Cortex of kidney (tissue), 1 donor: ENCODE measurements at places on chromosomes 6 and 20.

GRCh38 chr20:45104786-45105185 lies 3.9 kb upstream of the KCNS1 start:
- DNase-seq: no peak

DNA sequence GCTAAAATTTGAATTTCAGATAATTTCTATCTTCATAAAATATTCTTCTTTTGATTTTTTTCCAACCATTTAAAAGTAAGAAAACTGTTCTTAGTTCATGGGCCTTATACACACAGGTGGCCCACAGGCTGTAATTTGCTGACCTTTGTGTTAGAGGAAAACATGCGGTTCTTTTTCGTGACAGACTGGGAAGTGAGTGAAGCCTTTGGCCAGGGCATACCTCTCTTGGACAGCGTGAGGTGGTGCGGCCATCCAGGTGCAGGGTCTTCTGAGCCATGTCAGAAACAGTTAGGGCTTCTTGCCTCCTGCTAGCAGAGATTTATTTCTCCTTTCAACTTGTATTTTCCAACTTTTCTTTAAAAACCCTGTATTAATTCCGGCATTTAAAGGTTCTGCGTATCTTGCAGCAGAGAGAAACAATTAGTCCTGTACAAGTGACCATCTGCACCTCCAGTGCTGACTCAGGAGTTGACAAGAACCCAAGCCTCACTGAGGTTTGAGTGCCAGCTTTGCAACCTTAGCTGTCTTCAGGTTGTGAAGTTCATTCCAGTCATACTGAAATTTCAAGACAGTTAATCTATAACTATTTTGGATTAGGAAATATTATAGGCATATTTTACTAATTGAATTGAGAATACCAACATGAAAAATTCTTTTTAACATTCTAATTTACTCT lies 177.8 kb downstream of the LY86 start:
- no peak for DNase-seq

DNA sequence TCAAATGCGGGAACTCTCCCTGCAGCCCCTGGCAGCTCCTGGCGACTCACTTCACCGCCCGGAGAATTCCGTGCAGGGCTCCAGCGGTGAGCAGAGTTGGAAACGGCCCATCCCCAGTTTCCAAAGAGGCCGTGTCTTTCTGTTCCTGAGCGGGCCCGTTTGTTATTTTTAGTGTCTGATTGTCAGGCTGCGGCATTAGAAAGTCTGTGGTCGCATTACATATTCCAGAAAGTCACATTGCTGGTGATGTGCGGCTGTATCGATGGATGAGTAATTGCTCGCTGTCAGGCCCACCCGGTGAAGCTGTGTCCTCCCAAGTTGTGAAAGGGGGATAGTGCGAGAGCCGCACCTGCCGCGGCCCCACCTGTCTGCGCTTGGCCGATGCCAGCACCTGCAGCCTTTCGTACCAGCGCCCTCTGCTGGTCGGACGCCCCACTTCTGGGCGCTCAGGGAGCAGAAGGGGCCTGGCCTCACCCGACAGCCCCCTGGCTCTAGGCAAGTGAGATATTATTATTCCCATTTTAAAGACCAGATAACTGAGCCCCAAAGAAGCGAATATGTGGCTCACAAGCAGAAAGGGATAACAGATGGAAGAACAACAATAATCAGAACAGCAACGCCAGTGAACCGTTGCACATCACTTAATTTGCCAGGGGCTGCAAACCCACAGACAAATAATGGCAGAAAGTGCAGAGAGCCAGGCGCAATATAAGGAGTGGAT lies 244.9 kb downstream of the TSHZ2 start:
- no peak for DNase-seq

GRCh38 chr20:43955750-43956191 lies 41.1 kb downstream of the TOX2 start:
- DNase-seq: no peak

- DNase-seq: no peak
Observed at GRCh38 chr6:56843476-56844349, 111.2 kb upstream of the BEND6 start.

- no peak for DNase-seq
Observed at GRCh38 chr20:11227602-11228001, 553.8 kb upstream of the JAG1 start.

DNA sequence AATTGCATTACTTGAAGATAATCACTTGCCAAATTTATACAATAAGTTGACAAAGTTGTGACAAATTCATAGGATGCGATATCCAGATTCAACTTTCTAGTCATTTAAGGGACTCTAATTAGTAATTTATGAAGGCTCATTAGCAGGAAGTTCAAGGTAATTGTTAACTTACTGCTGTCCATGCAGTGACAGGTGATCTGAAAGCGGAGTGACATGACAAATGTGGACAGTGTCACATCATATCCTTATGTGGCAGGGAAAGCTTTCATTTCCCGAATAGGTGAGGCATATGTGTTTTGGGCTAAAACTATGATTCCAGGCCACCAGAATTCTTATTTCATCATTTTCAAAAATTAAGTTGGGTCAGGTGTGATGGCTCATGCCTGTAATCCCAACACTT lies 115.9 kb upstream of the BMP2 start:
- no peak for DNase-seq

DNA sequence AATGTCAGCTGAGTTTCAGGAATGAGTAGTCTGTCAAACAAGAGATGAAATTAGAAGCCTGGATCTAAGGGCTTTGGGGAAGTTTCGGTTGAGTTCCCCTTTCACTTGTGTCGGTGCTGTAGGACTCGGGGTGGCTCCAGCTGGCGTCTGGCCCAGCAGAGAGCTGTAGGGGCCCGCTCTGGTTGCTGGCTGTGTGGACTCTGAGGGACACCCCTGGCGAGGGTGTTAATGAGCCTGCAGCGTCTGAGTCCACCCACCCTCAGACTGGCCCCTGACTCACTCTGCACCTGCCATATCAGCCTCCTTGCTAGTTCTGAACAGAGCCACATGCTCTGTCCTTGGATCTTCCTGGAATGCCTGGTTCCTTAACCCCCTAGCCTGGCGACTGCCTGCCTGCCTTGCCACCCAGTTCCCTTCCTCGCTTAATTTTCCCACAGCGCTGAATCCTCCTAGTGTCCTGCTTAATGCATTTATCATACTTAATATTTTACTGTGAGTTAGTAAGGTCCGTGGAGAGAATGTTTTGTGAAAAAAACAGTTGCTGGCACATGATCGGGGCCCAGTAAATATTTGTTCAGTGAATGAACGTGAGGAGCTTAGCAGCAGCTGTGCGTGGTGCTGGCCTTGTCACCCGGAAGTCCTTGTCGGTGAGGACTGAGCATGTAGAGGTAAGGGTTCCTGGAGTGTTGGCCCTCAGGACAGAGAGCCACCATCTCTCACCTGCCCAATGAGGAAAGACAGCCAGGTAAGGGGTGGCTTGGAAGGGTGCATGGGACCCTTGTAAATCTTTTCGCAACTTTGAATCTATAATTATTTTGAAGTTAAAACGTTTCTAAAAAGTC lies 1.6 kb downstream of the DNAJC5 start:
- DNase-seq: no peak

- DNase-seq: no peak
Observed at GRCh38 chr6:118350881-118351430, 197.1 kb upstream of the PLN start.
